ENCODE measurements at places on chromosomes 2 and 18. TPM values are rescaled to one million over a fixed set of nuclear protein-coding genes. Genes with fewer than 3 reads are reported as not detected.

The FBLN7 gene
- 1.7 TPM for total RNA-seq

The PRKAG3 gene
- not detected for total RNA-seq

GRCh38 chr2:136029149-136029548, 43.7 kb upstream of the DARS1 start:
- DNase-seq, result no peak

The SP140L gene
- 22.3 TPM for total RNA-seq

GRCh38 chr2:150169237-150169629, 318.2 kb downstream of the RND3 start:
- DNase-seq, result peak; percentile 15

DNA sequence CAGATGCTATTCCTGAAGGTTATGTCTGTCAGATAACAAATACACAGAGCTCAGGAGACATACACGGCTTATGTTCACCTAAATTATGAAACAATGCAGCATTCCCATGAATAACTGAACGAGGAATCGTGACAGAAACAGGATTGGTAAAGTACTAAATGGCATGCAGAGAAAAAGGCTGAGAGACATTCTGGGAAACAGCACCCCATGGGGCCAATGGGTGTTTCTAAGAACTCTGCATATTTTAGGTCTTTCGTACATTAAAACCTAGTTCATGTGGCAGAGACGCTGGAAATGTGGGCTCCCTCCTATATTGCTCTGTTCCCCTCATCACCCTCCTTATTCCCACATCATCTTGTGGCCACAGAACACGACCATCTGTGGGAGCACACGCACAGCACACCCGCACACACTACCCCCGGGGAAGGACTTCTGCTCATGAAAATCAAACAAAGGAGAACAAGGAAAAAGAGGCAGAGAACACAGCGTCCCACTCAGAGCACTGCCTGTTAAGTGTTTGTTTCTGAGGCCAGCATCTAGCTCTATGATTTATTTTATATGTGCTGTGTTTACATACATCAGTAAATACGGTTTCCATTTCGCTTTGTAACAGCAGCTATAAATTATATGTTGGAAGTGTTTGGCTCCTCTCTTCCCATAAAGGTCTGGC, 143.6 kb downstream of the AFF3 start:
- DNase-seq, result no peak

The TXNDC9 gene
- total RNA-seq, result 44.5 TPM

The SIX2 gene
- not detected for total RNA-seq

DNA sequence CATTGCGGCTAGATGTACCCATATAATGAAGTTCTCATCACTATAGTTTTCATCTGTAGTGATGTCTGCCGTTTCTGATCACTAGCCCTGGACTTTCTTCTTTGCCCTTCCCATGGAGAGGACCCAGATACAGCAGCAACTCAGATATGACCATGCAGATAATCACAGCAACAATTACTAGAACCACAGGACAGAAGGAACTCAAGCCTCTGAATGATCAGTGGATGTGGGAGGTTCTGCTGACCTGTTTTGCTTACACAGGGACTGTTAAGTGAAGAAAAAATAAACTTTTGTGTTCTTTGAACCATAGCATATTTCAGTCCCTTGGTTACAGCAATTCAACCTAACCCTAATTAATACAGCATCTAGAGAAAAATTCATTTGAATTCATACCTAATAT, 62.7 kb downstream of the ACVR1 start:
- DNase-seq, result no peak

The SLC11A1 gene
- total RNA-seq, result 0.10 TPM

DNA sequence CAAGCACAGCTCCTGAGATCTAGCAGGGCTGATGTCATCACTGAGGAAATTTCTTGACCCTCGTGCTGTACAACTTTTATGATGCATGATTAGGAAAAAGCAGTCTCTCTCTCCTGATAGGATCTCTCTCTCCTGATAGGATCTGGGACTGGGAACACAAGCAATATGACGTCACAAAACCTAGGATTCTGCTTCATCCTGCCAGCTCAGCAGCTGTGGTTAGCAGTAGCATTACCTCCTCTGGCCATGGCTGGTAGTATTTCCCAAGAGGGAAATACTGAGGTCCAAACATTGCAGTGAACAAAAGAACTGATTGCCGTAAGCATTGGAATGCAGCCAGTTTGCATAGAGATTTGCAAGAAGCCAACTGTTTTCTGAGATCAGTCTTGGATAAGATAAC, 521.2 kb upstream of the POU3F3 start:
- DNase-seq, result no peak

The FTCDNL1 gene
- total RNA-seq, result 0.63 TPM

DNA sequence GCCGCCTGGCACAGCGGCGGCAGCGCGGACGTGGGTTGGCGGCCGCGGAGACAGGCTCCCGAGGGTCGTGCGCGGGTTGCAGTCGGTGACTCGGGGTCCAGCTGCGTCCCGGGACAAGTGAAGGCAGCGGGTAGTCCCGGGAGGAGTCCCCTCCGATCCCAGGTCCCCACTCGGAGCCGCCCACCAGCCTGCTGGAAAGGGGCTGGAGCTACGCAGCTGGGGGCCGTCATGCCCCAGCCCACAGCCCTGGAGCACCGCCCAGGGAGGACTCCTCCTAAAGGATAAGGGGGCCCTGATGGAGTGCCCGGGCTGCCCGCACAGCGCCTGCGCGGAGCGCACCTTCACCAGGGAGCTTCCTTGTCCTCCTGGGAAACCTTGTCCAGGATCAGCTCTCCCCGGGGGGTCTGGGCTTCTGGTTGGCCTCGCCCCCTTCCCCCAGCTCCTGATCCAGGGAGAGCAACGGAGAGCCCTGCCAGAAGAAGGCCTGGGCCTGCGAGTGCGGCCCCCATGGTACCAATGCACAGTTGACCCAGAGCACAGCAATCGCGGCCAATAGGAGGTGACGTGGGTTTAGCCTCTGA, 25.9 kb upstream of the ALPP start:
- DNase-seq, result no peak

DNA sequence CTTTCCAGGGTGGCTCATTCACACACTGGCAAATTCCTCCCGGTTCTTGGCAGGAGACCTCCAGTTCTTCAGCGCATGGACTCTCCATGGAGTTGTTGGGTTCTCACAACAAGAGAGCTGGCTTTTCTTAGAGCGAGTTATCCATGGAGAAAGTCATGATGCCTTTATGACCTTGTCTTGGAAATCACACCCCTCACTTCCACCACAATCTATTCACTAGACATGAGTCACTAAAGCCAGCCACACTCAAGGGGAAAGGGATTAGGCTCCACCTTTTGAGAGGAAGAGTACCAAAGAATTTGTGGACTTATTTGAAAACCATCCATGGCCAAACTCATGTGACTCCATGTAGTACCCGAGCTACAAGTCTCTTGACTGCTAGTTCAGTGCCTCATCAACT, 160.5 kb downstream of the SETBP1 start:
- no peak for DNase-seq

The TMEM163 gene
- total RNA-seq, result not detected

DNA sequence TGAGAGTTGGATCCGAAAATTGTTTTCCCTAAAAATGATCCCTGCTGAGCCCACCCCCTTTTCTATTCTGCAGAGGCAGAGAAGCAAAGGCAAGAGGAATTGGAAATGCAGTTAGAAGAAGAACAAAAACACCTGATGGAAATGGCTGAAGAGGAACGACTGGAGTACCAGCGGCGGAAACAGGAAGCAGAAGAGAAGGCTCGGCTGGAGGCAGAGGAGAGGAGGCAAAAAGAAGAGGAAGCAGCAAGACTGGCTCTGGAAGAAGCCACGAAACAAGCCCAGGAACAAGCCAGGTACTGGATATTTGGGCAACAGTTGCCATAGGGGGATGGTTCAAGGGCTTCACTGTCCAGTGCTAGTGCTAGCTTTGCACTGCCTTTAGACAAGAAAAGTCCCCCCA, 41.7 kb downstream of the SUMO1 start:
- no peak for DNase-seq

The HOXD4 gene
- total RNA-seq, result not detected

GRCh38 chr2:82013641-82014040, 1709.1 kb upstream of the LRRTM1 start:
- DNase-seq, result no peak

- no peak for DNase-seq
Observed at GRCh38 chr2:200264631-200265030, 41.9 kb upstream of the SPATS2L start.

DNA sequence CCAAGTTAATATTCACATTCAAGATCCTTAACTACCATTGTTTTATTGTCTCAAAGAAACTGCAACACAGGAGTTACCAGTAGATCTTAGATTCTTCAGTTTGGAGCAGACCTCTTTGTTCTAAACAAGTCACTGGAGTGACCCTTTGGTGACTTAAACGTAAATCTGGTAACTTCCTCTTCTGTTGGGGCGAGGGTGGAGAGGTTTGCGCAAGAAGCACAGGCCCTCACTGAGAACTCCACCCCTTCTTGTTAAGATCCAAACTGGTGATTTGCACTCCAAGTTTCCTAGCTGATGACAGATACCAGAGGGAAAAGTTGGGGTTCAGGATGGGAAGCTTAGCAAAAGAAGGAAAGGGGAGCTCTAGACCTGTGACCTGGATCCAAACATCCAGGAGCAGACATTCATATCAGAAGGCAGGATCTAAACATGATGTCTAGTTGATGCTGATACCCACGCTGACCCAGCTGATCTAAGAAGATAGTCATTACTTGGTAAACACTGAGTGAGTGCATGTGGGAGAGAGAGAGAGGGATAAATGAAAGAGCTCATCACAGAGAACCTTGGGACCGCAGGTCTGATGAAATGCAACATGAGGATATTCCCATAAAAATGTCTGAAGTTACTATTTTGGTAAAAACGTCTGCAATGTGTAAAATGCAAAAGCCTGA, 256.0 kb downstream of the CDH20 start:
- DNase-seq, result no peak

DNA sequence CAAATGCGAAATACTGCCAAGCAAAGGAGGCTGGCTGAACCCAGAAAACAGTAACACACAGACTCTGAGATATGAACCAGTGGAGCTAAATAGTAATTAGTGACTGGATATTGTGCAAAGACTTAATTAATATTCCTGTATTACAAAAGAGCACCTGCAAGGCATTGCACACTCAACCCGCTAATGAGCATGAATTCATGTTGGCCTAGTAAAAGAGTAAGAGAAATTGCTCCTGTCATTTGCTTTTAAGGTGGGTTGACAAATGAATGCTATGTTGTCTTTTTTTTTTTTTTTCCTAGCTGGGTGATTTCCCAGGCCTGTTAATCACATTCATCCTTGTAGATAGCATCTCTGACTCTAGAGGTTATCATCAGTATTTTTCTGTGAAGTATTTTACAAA, 87.0 kb upstream of the CERS6 start:
- DNase-seq, result no peak

- no peak for DNase-seq
Observed at GRCh38 chr2:16051841-16052564, 111.7 kb downstream of the MYCN start.

The MBP gene
- 0.42 TPM for total RNA-seq

GRCh38 chr2:164868563-164869419, 27.2 kb upstream of the COBLL1 start:
- peak; percentile 62 for DNase-seq

DNA sequence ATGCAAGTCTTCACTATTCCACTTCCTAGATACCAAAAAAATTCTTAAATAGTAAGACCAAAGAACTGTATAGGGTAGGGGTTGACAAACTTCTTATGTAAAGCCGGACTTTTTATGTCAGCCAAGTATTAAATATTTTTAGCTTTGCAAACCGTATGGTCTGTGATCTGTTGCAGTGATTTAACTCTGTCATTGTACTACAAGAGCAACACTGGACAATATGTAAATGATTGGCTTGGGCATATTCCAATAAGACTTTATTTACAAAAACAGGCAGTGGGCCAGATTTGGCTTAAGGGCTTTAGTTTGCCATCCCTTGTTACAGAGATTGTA, 48.0 kb downstream of the MGAT5 start:
- DNase-seq, result no peak

DNA sequence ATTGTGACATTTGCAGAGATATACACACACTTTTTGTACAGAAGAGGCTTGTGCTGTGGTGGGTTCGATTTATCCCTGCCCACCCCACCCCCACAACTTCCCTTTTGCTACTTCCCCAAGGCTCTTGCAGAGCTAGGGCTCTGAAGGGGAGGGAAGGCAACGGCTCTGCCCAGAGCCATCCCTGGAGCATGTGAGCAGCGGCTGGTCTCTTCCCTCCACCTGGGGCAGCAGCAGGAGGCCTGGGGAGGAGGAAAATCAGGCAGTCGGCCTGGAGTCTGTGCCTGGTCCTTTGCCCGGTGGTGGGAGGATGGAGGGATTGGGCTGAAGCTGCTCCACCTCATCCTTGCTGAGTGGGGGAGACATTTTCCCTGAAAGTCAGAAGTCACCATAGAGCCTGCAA, 40.0 kb downstream of the STEAP3 start:
- DNase-seq, result no peak

The HK2 gene
- 28.5 TPM for total RNA-seq

DNA sequence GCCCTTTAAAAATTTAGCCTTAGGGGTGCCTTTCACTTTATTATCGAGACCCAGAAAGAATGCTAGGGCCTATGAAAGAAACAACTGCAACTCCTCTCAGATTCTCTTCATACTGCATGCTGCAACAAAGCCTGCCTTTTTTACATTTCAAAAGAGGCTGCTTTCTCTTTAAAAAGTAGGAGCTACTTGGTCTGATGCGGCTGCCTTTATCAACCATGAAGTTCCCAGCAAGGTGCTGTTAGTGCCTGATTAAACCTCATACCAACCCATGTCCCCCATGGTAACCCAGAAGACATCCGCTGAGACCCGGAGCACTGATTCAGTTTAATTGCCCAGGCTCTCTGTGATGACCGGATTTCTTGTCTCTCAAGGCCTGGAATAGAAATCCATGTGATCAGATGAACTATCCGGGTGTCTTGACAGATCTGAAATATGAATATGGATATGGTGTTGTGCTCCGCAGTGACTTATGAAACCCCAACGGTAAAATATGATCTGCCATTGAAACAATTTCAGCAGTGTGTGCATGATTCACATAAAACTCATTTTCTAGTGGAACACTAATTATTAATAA, 368.3 kb downstream of the ZNF521 start:
- DNase-seq, result no peak

- DNase-seq, result no peak
Observed at GRCh38 chr2:64104933-64105332, 39.3 kb downstream of the PELI1 start.

DNA sequence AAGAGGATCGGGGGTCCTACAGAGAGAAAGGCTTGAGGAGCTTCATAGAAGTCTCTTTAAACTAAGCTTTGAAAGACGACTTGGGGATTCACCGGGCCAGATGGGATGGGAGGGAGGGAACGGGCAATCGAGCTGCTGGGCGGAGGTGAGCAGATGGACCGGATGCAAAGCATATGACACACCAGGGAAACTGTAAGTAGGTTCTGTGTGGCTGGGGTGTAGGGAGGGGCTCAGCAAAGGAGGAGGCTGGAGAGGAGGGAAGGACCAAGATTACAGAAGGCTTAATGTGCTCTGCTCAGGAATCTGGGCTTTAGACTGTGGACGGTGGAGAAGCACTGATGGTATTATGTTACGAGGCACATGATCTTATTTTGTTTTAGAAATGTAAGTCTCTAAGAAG, 131.5 kb downstream of the MAIP1 start:
- DNase-seq, result no peak

All from HFFc6 (cell line).